Thyroid gland (tissue), 4 donors: ENCODE measurements at places on chromosomes 2 and 18.

- DNase-seq = no peak
Measured at GRCh38 chr2:158392687-158393086, 63.9 kb downstream of the CCDC148 start.

- DNase-seq = no peak
Measured at GRCh38 chr2:60552851-60553494, 481 bp downstream of the BCL11A start.

DNA sequence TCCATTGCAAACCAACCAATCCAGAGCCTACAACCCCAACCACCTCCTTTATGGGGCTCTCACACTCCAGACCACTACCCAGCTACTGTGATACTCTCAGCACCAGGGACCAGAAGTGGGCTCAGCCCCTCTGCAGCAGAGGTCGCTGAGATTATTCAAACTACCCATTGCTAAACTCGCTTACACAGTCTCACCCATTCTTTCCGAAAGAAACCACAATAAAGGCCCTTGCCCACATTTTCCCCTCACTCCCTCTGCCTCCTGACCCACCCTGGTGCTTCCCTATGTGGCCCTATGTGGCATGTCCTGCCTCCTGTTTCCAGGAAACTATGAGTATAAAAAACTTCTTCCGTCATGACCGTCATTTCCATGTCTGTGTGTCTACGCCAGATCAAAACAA lies 10.7 kb downstream of the TEX51 start:
- DNase-seq = no peak

DNA sequence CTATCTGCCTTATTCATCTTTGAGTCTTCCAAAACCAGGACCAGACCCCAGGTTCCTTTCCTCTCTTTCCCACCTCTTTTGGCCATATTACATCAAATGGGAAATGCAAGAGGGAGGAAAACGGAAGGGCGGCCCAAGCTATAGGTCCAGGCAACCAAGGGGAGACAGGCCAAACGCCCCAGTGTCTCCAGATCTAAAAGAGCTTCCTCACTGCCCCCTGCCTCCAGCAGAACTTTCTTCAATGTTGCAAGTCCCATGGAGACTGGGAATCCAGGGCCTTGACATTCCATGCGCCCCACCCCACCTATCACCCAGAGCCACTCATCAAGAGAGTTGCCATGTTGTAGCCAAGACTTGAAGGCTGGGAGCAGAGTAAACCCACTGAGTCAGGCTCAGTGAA lies 15.4 kb downstream of the TNS1 start:
- DNase-seq = no peak

- no peak for DNase-seq
Measured at GRCh38 chr18:23712445-23712844, 23.2 kb downstream of the LAMA3 start.

DNA sequence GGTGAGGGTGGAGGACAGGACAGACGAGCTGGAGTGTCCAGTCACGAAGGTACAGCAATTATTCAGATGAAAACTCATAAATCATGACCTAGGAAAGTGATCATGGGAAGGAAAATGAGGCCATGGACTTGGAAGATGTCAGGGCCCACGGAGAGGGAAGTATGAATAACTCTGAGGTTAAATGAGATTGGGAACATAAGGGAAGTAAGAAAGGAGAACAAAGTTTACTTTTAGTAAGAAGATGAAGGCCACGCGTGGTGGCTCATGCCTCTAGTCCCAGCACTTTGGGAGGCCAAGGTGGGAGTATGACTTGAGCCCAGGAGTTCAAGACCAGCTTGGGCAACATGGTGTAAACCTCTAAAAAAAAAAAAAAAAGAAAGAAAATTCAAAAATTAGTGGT lies 56.2 kb downstream of the AQP4 start:
- DNase-seq = no peak

DNA sequence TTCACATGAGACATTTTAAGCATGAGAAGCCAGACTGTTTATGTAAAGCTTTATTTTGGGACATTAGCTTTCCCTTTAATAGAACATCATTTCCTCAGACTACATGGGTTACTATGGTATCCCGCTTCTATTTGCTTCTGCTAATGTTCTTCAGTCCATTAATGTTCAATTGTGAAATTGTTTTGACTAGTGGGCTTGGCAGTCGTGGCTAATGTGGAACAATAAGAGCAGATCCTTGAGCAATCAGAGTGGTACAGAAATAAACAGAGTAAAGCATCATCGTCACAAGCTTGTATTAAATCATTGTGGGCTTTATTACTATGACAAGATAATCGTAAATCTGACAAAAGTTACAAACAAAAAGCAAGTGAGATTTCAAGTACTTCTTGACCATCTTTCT lies 60.2 kb downstream of the PDE1A start:
- no peak for DNase-seq

DNA sequence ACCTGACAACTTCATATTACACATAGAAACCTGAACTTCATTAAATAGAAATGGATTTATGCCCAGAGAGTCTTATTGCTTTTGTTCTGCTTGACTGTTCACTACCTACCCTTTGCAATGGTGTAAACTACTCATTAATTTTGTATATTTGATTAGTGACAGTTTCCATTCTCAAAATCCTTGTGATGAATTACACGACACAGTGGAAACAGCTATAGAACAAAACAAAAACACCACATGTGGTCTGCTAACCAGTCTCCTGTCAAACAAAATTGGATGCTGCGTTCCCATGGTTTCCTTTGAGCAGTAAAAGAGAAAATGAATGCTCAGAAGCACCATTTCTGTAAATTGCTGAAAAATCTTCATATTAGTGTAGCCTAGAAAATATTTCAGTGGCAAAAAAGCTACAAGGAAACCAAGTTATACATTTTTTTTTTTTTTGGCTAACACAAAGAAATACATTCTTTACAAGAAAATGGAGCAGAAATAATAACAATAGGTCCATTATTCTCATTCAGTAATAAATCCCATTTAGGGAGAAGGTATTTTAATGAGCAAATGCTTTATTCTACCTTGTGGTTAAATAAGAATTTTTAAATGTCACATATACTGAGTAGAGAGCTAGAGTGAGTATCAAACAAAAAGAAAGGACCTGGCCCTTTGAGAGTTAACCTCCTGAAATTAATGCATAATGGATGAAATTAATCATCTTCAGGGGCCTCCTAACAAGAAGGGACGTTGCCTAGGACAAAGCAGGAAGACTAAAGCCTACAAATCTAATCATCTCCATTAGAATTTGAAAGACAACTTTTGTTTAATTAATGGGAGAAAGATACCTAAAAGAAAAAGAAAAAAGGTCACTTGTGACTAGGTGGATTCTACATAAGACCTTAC lies 355.1 kb upstream of the ZC3H15 start:
- DNase-seq = no peak

DNA sequence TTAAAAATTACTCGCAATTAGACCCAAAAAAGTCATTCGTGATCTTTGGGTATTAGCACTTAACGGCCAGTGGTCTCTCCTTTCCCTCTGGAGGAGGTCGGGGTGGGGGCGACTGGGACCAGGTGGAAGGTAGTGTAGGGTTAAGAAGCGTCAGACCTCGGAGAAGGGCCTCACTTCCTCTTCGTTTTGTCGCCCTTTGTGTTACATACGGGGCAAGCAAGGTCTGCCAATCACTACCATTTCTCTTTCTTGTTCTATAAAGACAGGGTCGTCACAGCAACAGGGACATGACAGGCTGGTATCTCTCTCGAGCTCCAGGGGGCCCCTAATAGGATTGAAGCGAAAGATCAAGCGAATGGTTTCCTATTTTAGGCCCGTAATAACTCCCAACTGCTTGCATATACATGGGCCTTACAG lies 136.6 kb downstream of the INSIG2 start:
- DNase-seq = no peak

DNA sequence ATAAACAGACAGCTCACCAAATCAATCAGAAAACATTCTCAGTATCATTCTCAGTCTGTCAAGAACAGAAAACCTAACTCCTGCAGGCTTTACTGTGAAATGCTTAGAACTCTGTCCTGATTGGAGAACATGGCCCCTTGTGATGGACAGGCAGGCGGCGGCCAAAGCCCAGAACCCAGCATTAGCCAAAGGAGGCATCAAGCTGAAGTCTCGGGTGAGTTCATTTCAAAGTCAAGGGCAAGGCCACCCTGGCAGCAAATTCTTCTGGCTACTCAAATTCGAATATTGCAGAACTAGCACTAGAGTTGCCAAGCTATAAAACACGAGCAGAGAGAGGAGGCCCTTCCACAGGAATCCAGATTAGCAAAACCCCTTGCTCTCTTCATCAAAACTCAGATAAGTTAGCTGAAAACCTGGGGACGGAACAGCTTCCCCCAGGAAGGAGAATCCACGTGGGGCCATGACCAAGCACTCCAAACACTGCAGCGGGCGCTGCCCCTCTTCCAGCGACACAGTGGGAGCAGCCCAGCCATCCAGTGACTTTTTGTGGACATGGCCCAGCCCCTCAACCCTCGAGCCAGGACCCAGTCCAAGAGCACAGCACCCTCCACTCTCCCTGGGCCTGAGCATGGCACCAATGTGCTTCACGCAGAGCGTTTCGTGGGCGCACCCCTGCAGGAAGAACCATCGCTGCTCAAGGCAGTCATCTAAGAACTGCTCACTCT lies 98.6 kb downstream of the HDAC4 start:
- no peak for DNase-seq

DNA sequence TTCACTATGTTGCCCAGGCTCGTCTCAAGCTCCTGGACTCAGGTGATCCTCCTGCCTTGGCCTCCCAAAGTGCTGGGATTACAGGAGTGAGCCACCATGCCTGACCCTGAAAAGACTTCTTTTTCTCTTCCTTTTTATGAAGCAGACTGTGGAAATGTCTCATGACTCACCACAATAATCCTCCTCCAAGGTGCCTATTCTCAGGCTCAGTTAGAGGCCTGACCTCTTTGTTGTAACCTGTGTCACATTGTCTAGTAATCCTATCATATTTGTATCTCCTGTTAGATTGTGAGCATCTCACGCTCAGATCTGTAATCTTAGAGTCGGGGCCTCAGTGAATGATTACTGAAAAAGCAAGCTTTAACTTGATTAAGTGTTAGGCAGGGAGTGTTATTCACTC lies 18.3 kb upstream of the TAF4B start:
- no peak for DNase-seq

- DNase-seq = no peak
Measured at GRCh38 chr2:176407706-176408105, 138.5 kb downstream of the MTX2 start.

DNA sequence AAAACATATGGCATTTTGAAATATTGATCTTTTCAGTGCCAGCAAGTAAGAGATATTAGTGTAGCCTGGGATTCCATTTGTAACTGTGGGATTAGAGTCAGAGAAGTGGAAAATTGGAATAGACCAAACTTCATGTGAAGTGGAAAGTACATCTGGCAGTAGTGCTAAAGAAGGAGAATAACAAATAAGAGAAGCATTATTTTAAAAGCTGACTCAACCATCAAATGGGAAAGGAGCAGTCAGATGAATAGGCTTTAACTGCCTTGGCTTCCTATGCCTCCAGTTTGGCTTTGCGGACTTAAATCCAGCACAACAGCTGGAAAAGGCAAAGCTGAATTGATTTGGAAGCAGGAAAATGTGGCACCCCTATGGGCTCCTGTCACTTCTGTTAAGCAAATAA lies 623.1 kb downstream of the TSN start:
- DNase-seq = no peak
